Thoracic aorta (tissue), 2 donors: ENCODE measurements at places on chromosomes 2 and 18. TPM values are rescaled to one million over a fixed set of nuclear protein-coding genes. Genes with fewer than 3 reads are reported as not detected.

DIPK1C gene
- total RNA-seq: not detected

DNA sequence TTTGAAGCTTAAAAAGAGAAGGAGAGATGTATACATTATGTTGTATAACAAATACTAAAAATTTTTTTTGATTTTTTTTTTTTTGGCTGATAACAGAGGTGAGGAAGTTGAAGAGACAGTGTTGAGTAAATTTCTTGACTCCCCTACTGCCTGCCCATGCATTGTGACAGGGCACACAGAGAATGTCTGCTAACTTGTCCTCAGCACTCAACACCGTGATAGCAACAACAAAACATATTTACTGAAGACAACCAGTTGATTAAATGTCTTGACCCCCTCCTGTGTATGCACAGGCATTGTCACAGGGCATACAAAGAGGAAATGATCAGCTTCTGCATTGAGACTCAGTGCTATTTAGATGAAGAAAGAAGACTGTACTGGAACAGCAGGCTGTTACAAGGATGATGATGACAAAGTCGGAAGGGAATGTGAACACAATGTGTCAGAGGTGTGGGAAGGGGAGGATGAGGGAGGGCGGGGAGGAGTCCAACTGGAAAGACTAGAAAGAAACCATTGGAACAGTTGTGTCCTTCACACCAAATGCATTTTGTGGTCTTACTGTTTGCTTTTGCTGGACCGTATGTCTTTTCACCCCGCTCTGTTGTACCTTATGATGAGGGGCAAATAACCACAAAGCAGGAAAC, 89.5 kb downstream of the CERS6 start:
- no peaks in the 10 kb centered on the region for H3K27me3 ChIP-seq
- no peak overlapping the region for H3K4me3 ChIP-seq
- H3K27ac ChIP-seq: no peak overlapping the region
- no peaks in the 10 kb centered on the region for H3K36me3 ChIP-seq
- H3K4me1 ChIP-seq: no peaks in the 10 kb centered on the region

DNA sequence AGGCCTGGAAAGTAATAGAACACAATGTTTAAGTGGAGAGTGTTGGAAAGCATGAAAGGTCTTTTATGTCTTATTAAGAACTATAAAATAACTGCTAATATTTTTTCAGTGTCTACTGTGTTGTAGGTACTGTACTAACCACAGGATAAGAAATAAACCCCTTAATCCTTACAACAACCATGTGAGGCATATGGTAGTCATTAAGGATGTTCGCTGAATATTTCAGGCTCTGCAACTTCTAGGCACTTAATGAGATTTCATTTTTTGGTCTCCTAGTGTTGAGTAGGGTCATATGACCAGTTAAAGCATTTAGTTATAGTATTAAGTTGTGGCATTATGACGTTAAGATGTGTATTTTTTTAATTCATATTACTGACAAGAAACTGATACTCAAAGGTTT, 346.6 kb upstream of the KCNH7 start:
- no peak overlapping the region for H3K27ac ChIP-seq
- H3K4me1 ChIP-seq: no peaks in the 10 kb centered on the region
- no peak overlapping the region for H3K4me3 ChIP-seq
- H3K36me3 ChIP-seq: no peaks in the 10 kb centered on the region
- DNase-seq: no peak
- no peaks in the 10 kb centered on the region for H3K27me3 ChIP-seq

C1QL2 gene
- total RNA-seq: not detected
